CD4-positive, alpha-beta memory T cell (primary cell): ENCODE measurements at places on chromosomes 2 and 18. TPM values are rescaled to one million over a fixed set of nuclear protein-coding genes. Genes with fewer than 3 reads are reported as not detected.

Gene KCNK3
- not detected for total RNA-seq

- no peak for DNase-seq
Measured at GRCh38 chr2:3527886-3528785, 8.8 kb upstream of the ADI1 start.

- DNase-seq = no peak
Measured at GRCh38 chr18:24408496-24408895, 10.9 kb upstream of the OSBPL1A start.

Gene RIT2
- not detected for total RNA-seq

DNA sequence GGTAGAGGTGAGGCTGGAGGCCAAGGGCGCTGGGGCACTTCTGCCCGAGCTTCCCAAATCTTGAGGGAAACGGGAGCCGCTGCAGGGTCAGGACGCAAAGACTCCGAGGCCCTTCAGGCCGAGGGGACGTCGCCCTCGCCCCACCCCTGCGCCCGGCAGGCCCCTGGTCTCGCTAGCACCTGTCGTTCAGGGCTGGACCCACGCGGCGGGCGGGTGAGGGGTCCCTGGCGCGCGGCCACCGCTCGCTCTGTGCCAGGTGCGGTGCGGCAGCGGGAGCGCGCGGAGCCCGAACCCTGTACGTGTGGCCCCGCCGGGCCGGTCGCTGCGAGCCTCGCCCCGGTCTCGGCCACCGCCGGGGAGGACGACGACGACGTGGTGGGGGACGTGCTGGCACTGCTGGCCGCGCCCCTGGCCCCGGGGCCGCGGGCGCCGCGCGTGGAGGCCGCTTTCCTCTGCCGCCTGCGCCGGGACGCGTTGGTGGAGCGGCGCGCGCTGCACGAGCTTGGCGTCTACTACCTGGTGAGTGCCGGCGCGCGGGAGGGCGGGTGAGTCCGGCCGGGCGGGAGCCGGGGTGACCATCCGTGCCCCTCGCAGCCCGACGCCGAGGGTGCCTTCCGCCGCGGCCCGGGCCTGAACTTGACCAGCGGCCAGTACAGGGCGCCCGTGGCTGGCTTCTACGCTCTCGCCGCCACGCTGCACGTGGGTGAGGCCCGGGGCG lies 4.9 kb downstream of the ERFE start:
- DNase-seq = no peak

DNA sequence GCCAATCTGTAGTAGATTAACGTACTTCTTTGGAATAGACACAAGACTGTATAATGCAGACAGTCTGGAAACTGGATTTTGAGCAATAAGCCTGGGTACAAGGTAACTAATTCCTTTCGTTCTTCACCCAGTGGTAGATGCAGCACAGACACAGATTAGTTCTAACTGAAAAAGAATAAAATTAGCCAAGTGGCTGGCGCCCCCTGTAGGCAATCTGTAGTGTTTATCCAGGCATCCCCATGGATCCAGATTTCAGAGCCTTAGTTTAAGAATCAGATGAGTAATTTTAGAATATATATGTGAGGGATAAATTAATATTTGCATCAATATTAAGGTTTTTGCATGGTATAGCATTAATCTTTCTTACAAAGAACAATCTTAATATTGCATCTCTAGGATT lies 563.9 kb downstream of the DCC start:
- DNase-seq = no peak

DNA sequence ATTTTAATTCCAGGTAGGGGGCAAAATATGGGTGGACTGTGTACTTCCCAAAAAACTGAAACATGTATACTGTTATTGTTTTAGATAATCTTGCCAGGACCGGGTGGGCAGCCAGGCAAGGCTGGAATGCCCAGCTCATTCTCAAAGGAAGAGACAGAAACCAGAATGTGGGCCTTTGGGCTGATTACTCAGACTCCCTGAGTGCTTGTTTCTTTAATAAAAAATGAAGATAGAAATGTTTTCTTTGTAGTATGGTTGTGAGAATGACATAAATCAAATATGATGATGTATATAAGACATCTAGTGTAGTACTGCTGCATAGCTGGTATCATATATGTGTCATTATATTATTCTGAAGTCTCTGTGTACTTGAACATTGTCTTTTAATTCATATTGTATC lies 231.6 kb upstream of the NT5C1B start:
- no peak for DNase-seq

DNA sequence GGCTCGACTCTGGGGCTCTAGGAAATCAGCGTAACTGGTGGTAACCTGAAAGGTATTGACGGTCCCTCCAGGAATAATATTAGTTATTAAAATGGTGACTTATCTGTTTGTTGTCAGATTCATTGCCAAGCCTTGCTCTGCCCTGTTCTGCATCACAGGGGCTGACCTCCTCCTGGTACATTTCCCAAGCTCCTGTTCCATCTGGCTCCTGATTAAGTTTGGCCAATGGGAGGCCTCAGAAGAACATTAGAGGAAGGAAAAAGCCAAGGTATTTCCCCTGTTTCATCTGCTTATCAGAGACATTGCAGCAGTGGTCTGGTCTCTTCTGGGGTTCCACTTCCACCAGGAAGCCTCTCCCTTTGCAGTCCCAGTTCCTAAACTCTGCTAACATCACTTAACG lies 527.0 kb downstream of the TNS1 start:
- no peak for DNase-seq

Gene KANSL3
- total RNA-seq = 69.7 TPM
